ENCODE measurements at places on chromosomes 4 and X.

DNA sequence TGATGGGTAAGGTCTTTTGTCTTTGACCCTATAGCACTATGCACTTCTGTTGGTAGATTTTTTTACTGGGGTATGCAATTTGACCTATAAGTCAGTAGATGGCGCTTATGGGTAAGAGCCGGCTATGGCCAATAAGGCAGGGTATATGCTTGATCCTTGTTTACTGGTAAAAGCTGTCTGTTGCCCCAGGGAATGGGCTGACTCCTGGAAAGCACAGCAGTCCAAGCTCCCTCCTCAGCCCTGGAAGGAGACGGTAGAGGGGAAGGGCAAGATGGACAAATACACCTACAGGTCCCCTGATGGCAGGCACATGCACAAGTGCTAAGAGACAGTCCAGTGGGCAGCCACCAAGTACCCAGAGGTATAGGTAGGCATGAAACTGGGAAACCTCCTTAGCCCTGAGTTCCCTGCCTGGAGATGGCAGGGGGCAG is 63.7 kb downstream of the ADAMTS3 start:
- no peak for DNase-seq

DNA sequence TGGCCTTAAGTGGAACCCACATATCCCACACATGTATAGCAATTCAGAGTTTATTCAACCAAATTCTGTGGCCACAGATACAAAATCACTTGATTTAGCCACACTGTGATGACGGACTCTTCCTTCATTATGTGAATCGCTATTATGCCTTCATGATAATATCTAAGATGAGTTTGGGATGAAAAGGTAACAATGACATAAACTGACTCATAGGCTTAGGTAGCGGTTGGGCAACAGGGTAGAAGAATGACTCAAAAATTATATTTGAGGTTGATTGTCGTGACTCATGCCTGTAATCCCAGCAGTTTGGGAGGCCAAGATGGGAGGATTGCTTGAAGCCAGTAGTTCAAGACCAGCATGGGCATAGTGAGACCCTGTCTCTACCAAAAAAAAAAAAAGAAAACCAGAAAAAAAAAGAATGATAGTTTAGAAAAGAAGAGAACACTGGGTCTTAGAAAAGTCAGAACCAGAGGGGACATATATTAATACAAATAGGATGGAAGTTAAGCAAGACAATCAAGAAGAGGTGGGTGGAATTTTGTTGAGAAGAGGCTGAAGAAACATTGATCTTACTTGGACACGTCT is 70.4 kb upstream of the USP9X start:
- DNase-seq, result no peak

- no peak for DNase-seq
These were observed 41.5 kb upstream of the DCAF8L2 start for GRCh38 chrX:27548624-27549023.

DNA sequence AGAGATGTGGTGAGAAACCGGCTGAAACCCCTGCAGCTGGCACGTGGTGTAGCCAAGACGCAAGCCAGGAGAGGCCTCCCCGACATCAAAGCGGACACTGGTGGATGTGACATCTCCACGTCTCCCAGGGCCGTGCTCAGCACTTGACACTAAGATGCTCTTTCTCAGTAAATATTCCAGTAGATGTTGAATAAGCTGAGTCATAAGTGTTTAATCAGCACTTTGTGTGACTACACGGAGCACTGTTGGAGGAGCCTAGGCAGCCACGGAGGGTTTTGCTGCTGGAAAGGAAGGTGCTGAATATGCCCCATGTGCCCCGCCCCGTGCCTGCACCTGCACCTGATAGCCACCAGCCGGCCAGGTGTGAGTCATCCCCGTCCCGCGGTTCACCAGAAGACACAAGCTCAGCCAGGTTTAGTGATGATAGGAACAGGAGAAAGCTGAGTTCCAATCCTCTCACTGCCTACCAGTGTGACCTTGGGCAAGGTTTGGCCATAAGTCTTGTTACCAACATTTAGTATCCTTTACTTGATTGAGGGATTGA is 29.0 kb upstream of the C4orf50 start:
- no peak for DNase-seq

GRCh38 chr4:15233264-15233597 is 194.6 kb upstream of the C1QTNF7 start:
- no peak for DNase-seq

- no peak for DNase-seq
These were observed 224.3 kb downstream of the CAMK2D start for GRCh38 chr4:113537203-113537602.

DNA sequence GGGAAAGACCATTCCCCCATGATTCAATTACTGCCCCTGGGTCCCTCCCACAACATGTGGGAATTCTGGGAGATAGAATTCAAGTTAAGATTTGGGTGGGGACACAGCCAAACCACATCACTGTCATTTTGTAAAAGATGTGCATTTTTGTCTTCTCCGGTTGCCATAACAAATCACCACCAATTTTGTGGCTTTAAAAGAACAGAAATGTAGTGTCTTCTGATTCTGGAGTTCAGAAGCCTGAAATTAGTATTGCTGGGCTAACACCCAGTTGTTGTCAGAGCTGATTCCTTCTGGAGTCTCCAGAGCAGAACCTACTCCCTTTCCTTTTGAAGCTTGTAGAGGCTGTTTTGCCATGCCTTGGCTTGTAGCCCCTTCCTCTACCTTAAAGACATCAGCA is 54.1 kb upstream of the DHRSX start:
- no peak for DNase-seq
